ENCODE measurements at places on chromosomes 4 and X. TPM values are rescaled to one million over a fixed set of nuclear protein-coding genes. Genes with fewer than 3 reads are reported as not detected.
A peak's percentile ranks its signal among the peaks of the same experiment; 100 is the strongest.

The LUZP4 gene
- total RNA-seq, result not detected

The DDX53 gene
- not detected for total RNA-seq

- no peak overlapping the region for H3K27ac ChIP-seq
- H3K4me1 ChIP-seq, result no peaks in the 10 kb centered on the region
- no peak overlapping the region for H3K4me3 ChIP-seq
- no peaks in the 10 kb centered on the region for H3K36me3 ChIP-seq
- no peak for DNase-seq
- H3K27me3 ChIP-seq, result no peaks in the 10 kb centered on the region
Observed at GRCh38 chr4:67151376-67152343, 393.6 kb downstream of the CENPC start.

- no peak overlapping the region for H3K4me3 ChIP-seq
- H3K27me3 ChIP-seq, result no peaks in the 10 kb centered on the region
- H3K27ac ChIP-seq, result no peak overlapping the region
- DNase-seq, result no peak
- H3K36me3 ChIP-seq, result no peaks in the 10 kb centered on the region
- no peaks in the 10 kb centered on the region for H3K4me1 ChIP-seq
Observed at GRCh38 chr4:146023334-146023967, 84.8 kb upstream of the ZNF827 start.

- DNase-seq, result no peak
- H3K4me1 ChIP-seq, result no peaks in the 10 kb centered on the region
- H3K36me3 ChIP-seq, result no peaks in the 10 kb centered on the region
- H3K27ac ChIP-seq, result no peak overlapping the region
- no peak overlapping the region for H3K4me3 ChIP-seq
Observed at GRCh38 chr4:176125063-176125462, 59.4 kb downstream of the WDR17 start.

DNA sequence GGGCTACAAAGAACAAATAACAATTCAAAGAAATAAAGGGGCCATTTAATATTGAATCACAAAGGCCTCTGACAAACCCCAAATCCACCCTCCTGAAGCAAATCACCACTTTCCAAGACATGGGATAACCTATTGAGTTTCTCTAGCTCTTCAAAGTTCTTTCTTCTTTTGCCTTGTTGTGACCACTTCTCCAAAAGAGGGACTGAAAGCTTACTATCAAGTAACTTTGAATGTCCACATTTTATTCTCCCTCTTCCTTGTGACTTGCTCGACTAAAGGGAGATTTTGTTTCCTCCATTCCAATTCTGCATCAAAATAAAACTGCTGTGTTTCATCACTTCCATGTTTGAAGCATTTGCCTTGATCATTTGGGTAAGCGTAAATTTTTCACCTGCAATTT is 166.6 kb upstream of the SLC7A11 start:
- no peak overlapping the region for H3K4me3 ChIP-seq
- no peaks in the 10 kb centered on the region for H3K36me3 ChIP-seq

DNA sequence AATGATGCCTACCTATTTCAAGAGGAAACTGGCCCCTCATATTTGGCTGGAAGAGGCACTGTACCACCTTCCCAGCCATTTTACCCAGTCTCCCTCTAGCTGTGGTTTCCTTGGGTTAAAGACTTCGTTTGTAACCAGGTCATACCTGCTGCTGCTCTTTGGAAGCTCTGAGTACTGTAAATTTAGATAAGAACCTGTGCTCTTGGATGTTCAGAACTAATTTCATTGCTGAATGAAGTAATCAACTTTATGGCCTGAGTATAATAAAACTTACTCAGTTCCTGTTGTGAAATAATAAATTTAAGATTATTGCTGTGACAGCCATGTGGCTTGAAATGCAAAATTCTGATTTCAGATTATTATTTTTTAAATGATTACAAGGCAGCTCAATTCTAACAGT is 12.2 kb downstream of the MTTP start:
- H3K4me3 ChIP-seq, result no peak overlapping the region
- no peak for DNase-seq
- no peaks in the 10 kb centered on the region for H3K36me3 ChIP-seq
- H3K27me3 ChIP-seq, result peaks cover 28% of the 10 kb centered on the region
- peaks cover 4% of the 10 kb centered on the region for H3K4me1 ChIP-seq
- H3K27ac ChIP-seq, result no peak overlapping the region

DNA sequence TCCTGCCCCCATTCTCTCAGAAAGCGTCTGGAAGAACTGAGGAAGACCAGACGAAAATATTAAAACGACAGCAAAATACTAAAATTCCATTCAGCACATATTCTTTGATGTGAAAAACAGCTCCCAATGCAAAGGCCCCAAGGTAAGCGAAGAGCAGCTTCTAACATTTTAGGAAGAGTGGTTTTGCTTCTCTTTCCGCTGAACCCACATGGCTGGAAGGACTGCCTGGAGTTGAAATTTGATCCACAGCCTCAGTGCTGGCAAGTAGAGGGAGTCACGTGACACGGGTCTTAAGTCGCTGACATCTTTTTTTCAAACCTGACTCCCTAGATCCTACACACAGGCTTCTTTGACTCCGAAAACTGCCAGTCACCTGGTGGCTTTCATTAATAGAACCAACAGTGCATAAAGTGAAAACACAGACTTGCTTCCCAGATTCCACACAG is at the start of gene FAM13A:
Gene FAM13A (minus strand): TSS at position 233 of the 446 bp plus-strand sequence. CDS start 221 bp downstream, at position 12.
- H3K27me3 ChIP-seq, result no peaks in the 10 kb centered on the region
- peak within 1 kb of the TSS; percentile 44 for H3K4me3 ChIP-seq
- DNase-seq, result peak; percentile 90
- no peaks in the 10 kb centered on the region for H3K36me3 ChIP-seq

Measured in A673 (cell line).